Type B pancreatic cell (in vitro differentiated cells): ENCODE measurements at places on chromosomes 13 and 19. TPM values are rescaled to one million over a fixed set of nuclear protein-coding genes. Genes with fewer than 3 reads are reported as not detected.

The TMEM143 gene
- 8.6 and 12.8 TPM in 2 replicates for total RNA-seq

The ZNF527 gene
- 6.5 and 8.7 TPM in 2 replicates for total RNA-seq

The PODNL1 gene
- 0.48 and 0.75 TPM in 2 replicates for total RNA-seq

GRCh38 chr13:28329395-28330158 is 165.4 kb downstream of the FLT1 start:
- no peak for DNase-seq

GRCh38 chr13:50322006-50322405 is 306.8 kb downstream of the KCNRG start:
- DNase-seq = no peak

DNA sequence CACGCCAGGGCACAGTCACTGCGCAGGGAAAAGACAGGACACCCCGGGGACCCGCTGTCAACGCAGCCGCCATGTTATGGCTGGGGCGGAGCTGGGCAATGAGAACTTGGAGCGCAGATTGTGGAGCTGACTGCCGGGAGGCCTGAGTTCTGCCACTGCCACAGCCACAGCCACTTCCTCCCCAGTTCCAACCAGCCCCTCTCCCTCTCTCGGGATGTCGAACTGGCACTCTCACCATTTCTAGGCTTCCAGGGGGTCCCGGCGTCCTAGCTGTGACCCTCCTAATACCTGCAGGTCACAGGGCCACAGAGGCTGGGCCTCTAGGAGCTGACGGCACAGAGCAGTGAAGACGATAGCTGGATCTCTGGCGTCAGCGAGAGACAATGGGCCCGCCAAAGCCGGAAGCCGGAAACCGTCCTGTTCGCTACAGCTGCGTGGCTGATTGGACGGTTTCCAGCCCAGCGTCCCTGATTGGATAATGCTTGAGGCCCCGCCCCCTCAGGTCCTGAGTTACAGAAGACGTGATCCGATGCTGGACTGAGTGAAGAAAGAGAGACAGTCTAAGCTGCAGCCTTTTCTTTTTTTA is at the start of gene ZNF506:
ZNF506 (minus strand) TSS at position 385 of the 586 bp plus-strand sequence; CDS start at position 238, 147 bp downstream.
- DNase-seq = peak; percentile 83

- DNase-seq = no peak
These were observed 53.8 kb downstream of the KCTD12 start for GRCh38 chr13:76832258-76832988.

GRCh38 chr13:25862156-25862555 is 189.7 kb downstream of the SHISA2 start:
- no peak for DNase-seq

GRCh38 chr19:11091703-11092153 is 2.5 kb downstream of the LDLR start:
- no peak for DNase-seq

DNA sequence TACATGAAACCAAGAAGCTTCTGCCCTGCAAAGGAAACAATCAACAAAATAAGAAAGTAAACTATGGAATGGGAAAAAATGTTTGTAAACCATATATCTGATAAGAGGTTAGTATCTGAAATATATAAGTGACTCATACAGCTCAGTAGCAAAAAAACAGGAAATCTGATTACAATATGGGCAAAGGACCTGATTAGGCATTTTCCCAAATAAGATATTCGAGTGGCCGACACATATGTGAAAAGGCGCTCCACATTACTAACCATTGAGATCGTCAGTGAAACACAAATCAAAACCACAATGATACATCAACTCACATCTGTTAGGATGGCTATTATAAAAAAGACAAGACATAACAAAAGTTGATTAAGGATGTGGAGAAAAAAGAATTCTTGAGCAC is 2818.6 kb upstream of the PCDH20 start:
- DNase-seq = no peak

GRCh38 chr19:41226053-41226873 is 7.2 kb downstream of the AXL start:
- DNase-seq = peak; percentile 76
